DMS79 treated with DMSO at 0.1 percent for 48 hours (cell line): ENCODE measurements at places on chromosomes 6 and 20.
A peak's percentile ranks its signal among the peaks of the same experiment; 100 is the strongest.

DNA sequence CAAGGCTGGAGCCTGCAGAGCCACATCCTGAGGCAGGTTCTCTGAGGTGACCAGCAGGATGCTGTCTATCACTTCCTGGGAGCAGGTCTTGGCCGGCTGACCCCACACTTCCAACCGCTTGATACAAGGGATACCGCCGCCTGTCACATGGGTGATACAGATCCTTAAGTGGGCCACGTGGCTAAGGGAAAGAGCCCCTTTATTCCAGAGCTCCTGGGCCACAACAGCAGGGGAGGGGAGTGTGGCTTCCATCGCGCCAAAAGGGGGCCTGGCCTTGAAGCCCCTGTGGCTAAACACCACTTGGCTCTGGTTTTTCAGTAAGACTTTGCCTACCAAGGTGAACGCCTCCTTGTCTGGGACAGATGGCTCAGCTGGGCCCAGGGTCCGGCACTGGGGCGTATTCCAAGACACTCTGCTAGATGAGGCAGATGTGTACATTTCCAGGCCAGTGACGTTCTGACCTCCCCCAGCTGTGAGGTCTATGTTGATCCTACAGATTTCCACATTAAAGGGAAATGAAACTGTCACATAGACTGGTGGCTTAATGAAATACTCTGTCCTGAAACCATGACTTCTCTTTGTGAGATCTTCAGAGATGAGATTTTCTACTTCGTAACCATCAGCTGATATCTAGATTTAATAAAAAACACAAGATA is 37.6 kb upstream of the AVP start:
- DNase-seq: no peak

DNA sequence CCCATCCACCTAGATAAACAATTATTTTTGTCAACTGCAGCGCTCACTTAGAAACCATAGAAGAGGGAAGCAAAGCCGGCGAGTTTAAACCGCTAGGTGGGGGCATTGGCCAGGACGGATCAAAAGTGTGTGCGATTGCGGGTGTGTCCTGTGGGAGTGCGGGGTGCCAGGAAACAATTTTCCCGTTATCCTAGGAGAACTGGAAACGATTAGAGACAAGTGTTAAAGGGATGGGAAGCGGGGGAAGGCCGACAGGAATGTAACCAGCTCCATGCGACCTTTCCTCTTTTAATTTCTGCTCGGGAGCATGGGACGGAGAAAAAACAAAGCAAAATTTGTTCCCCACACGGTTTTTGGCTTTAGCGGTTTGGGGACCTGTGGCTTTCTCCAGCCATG is 2.8 kb upstream of the HTR1B start:
- no peak for DNase-seq

DNA sequence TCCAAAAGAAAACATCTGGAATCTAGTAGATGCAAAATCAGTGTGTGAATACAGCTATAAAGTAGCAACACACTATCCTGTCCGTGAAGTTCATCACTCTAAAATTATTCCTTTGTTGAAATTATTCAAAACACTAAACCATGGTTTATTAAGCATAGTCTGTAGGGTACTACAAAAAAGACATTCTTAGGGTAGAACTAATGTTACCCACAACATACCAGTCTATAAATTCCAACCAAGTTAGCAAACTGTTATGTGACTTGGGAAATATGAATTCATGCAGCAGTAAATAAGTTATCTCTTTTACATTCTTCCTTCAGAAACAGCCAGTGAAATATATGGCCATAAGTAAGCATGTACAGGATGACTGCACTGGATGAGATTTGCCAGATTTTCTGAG is 580.3 kb upstream of the ADGRB3 start:
- no peak for DNase-seq

GRCh38 chr6:14108571-14109410 is 8.8 kb upstream of the CD83 start:
- DNase-seq: peak; percentile 64

GRCh38 chr20:55140631-55141030 is 665.2 kb downstream of the DOK5 start:
- no peak for DNase-seq

- no peak for DNase-seq
These were observed 6.1 kb downstream of the RPL10A start for GRCh38 chr6:35474131-35474941.

DNA sequence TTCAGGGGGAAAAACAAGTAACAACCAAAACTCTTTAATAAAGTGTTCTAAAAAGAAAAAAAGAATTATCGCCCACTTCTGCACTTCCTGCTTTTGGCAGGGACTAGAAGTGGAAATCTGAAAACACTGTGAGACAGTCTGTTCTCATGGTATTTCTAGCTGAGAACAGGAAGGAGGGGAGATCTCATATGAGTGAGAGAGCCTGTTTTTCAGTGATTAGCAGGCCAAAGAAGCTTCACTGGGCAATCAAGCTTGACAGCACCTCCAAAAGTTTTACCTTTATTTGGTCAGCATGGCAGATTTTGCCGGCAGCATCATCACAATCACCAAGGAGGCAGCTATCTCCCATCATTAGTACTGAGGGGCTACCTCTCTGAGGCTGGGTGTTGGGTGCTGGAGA is 79.5 kb upstream of the ATXN1 start:
- DNase-seq: no peak

- no peak for DNase-seq
These were observed 27.3 kb upstream of the TCFL5 start for GRCh38 chr20:62888910-62889309.

DNA sequence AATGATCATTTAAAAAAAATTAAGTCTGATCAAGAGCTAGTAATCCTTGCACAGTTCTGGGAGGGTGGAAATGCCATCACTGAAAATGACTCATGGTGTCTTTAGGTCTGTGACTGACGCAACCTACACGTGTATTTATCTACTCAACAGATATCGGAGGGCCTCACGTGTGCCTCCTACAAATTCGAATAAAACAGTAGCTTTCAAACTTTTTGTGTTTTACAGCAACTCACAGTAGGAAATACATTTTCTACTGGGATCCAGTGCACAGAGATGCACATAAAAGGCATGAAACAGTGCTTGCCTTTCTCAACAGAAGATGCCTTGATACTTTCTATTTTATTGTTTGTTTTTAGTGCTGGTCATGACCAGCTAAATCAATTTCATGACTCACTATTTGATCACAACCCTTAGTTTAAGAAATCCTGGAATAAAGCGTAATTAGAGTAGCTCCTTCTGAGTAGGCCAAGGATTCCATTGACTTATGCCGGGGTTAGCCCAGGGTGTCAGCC is 210.0 kb upstream of the SNX9 start:
- DNase-seq: no peak

DNA sequence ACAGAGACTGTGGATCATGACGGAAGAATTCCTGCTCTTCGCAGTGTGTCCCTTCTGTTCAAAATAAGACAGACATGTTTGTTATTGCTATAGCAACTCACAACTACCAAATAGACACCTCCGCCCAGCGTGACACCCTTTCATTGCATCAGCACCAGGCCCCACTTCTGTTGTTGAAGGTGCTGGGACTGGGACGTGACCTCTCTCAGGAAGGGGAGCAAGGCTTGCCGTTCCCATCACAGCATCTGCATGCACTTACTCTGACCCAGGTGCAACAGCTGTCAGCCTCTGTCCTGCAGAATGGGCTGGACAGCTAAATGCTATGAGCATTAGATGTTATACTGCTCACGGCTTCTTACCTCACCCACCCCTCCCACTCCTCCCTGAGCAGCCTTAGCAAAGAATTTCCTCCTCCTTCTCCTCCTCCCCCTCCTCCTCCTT is 94.1 kb downstream of the DACT2 start:
- DNase-seq: no peak

- no peak for DNase-seq
These were observed 6.6 kb downstream of the ECI2 start for GRCh38 chr6:4128748-4129147.

DNA sequence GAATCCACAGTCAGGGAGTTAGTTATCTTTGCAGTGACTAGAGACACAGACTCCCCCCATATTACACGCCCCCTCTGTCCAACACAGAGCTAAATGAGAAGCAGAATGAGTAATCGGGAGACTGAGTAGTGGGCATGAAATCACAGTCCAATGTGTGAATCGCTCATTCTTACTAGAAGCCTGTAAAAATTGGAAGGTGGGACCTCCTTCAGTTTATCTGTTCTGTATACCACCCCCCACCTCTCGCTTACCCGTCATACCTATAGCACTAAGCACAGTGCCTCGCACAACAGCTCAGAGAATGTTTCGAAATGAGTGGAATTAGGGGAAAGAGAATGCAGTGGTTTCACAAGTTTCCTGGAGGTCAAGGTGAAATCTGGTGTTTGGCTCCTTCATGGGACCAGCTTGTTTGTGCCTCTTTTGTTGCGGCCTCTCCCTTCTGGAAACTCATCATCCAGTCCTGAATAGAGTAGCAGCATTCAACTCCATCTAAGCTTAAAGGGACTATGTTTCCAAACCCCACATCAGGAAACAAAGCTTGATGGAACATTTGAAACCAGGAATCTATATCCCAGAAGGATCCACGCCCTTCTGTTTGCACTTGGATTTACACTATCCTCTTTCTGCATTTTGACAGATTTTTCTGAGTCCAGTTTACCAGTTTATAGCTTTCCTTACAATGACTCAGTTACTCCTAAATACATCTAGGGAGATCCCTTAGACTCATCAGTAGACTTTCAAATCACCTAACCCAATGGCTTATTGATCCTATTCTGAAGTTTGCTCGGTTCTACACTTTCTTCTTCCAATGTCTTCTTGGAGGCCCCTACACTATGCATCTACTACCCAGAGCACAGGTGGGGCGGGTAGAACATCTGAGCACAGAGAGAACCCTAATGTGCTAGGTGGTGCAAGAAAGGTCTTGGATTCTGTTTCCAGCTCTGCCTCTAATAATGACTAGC is 59.2 kb upstream of the PIM1 start:
- DNase-seq: no peak

GRCh38 chr6:131791476-131791875 is 16.3 kb upstream of the ENPP1 start:
- no peak for DNase-seq

GRCh38 chr6:83860782-83861495 is 1.4 kb downstream of the CYB5R4 start:
- DNase-seq: no peak

DNA sequence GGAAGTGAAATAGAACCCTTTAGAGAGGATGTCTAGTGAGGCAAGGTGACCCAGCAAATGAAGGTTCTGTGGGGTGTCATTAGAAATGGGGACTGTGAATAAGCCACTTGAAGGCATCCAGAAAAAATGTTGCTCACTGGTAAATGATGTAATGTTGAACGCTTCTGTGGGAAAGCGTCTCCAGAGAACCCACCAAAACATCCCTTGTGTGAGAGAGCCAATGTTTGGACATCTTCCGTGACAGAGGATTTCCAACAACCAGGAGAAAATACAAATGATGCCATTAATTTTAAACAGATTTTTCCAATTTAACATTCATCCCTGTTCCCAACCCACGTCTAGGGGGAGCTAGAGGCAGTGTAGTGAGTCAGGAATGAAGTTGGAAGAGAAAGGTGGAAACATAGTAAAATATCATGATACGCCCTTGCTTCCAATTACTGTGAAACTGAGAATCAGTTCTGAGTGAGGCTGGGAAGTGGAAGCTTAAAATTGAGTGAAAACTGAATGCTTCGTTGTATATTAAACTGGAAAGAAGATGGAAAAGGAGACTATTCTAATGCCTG is 584.2 kb downstream of the CD109 start:
- DNase-seq: no peak

- no peak for DNase-seq
These were observed 225.1 kb downstream of the TBX18 start for GRCh38 chr6:84539122-84539856.

DNA sequence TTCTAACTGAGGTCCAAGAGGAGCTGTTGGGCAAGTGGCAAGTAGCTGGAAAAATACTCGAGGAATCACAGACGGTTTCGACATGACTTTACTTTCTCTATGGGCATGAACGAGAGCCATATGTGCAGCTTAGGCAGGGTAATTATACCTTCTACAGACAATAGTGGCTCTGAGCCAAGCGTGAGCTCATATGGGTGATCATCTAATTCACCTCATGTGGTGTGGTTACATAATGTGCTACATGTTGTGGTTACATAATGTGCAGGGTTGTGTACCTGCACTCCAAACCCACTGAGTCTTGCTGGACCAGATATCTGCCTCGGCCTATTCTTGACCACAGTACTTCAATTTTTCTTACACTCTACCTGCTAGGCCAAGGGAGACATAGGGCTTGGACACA is 771.7 kb upstream of the EYS start:
- DNase-seq: no peak

DNA sequence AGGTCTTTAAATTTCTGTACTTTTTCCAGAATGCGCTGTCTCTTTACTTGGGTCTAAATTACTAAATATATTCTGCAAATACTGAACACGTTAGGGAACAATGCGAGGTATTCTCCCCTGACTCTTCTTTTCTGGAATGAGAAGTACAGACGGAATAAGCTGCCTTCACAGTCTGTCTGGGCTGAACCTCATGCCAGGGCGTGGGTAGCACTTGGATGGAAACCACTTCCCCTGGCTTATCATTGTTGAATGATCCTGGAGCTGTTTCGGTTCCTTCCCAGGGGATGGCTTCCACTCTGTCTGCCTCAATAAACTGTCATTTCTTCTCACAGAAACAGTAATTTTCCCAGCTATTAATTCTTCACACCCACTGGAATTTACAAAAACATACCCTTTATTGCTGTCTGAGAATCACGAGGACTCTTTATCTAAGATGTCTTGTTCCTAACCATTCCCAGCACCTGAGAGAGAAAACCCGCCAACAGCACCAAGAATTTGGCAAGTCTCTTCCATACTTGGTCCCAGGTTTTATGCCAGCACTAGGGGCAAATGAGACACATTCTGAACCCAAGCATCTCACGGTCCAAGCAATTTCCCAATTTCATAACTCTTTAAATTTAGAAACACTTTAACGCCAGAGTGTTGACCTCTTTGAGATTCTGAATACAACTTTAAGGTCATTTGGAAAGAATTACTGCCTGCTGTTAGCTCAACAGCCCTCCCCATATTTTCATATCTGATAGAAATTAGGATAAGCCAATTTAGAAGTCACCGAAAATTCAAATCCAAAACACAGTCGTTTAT is 43.2 kb upstream of the ADGRF5 start:
- DNase-seq: no peak

DNA sequence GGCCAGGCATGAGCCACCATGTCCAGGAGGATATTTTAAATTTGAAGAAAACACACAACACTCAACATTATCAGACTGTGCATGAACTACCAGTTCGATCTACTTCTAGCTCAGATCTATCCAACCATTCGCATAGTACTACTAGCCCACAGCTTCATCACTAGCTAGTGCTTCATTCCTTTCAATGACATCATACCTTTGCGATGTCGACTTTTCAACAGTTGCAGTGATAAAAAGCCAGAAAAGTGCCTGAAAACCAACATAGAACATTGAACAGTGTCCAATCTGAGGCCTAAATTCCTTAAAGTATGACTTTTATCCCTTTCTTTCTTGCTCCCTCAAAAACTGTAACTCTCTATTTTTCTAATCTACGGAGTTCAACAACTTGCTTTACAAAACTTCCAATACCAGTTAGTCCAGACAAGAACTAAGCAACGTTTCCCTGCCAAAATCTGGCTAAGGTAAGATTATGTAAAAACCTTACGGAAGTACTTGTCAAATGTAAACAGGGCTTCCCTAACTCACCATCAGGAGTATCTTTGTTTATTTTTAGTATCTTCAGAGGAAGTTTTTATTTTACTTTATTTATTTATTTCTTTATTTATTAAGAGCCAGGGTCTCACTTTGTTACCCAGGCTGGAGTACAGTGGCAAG is 434.0 kb upstream of the JARID2 start:
- DNase-seq: no peak
